ENCODE measurements at places on chromosomes 1 and 21.

GRCh38 chr1:196372896-196373536 lies 235.2 kb downstream of the KCNT2 start:
- peak; percentile 13 for DNase-seq

DNA sequence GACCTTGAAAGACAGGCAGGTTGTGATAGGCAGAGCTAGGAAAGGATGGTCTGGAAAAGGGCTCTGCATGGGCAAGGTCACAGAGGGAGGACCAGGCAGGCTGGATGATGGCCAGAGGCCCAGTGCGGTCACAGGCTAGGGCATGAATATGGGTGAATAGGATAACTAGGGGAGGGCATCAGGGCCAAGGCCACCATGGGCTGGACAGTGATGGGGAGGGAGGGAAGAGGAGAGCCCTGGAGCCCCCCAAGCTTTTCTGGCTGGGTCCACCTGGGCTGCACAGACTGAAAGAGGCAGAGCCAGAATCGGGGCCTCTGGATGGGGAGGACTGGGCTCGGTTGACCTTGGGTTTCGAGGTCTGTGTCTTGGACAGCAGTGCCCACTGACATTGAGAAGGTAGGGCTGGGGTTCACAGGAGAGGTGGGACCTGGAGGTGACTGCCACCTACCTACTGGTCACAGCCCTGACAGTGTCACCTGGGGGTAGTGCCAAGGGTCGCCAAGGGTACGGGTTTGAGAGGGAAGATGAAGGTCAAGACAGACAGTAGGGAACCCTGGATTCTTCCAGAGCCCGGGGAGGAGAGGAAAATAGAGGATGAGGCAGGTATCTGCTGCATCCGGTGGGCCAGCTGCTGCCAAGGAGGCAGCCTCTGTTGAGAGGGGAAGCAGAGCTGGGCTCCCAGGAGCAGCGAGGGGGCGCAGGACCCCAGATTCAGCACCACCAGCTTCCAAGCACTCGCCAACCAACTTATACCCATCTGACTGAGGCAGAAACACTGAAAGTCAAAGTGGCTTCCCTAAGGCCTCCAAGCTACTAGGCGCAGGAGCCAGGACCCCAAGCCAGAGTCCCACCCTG lies 6.1 kb upstream of the NPHP4 start:
- no peak for DNase-seq

DNA sequence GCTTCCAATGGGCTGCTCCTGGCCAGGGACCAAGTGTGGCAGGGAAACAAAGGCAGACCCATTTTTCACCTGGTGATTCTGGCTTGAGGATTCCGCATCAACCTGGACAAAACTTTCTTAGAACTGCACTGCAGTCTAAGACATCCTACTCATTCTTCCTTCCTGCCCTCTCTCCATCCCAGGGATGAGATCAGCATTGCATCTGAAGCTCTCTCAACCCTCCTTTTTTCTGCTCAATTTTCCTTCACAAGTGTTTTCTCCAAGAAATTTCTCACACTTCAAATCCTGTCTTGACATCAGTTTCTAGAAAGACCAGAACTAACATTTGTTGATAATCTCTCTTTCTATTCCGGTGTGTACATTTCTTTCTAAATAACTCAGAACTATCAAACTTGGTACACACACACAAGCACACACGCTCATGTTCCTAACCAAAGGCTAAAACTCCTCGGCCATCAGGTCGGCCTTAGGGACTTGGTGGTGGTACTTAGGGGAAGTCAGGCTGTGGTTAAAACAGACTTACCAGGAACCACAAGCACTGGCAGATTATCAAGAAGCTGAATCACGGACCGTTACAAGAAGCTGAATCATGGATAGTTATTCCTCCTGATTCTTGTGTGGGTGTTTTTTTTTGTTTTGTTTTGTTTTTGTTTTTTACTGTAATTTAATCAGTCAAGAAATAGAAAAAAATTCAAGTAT lies 21.0 kb upstream of the CXADR start:
- DNase-seq, result no peak

DNA sequence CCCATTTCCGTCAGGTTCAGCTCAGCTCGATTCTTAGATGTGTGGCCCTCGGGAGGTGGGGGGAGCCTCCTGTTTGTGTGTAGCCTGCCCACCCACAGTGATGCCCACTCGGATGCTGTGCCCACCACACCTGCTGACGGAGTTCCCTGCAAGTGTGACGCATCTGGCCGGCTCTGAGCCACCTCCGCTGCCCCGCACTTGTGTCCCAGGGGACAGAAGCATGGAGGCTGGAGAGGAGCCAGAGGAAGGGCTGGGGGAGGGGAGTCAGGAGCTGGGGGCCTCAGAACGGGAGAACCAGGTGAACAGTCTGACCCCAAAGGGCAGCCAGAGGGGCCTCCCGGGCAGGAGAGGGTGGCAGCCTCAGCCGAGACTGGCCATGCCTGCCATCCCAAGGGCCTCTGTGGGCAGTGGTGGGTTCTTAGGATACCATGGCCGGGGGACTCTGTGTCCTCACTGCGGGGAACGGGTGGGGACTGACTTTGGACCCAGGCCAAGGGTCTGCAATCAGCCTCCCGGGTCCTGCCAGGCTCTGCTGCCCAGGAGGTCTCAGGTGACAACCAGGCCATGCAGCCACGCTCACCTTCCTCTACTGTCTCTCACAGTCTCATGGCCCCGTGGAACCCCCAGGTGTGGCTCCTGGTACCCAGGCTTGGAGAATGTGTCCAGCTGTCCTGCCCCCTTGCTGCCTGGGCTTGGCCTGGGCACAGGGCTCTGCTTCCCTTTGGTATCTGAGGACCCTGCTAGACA lies 267.2 kb upstream of the VAMP3 start:
- DNase-seq, result no peak

DNA sequence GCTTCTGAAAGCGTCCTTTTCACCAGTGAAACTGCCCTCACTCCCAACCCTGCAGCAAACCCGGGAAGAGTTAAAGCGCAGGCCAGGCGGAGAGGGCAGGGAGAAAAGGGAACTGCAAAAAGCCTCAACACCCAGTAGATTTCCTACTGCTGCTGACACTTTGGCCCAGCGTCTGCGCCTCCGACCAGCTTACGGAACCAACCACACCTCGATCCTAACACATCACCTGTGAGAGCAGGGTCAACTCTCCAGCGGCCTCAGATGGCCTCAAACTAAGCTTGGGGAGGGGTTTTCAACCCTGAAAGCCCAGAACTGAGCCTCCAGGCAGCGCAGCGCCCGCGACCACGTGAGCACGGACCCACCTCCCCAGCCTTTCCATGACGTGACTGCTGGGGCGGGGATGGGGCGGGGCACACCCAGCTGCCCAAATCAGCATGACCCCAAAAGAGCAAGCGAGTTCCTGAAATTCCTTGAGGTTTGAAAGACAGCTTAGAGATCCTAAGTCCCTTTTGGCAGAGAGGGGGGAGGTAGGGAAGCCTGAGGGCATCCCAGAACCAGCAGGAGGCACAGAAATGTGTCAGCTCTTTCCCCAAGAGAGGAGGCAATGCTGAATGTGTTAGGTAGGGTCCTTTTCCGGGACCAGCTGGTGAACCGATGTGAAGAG lies 59.1 kb downstream of the ITPKB start:
- DNase-seq, result peak; percentile 81

- DNase-seq, result no peak
Measured at GRCh38 chr1:151175863-151176262, at the start of gene TMOD4. Gene TMOD4, minus strand, starts transcription at chr1:151175981. Its CDS starts 1,106 bp downstream, at chr1:151174875.

DNA sequence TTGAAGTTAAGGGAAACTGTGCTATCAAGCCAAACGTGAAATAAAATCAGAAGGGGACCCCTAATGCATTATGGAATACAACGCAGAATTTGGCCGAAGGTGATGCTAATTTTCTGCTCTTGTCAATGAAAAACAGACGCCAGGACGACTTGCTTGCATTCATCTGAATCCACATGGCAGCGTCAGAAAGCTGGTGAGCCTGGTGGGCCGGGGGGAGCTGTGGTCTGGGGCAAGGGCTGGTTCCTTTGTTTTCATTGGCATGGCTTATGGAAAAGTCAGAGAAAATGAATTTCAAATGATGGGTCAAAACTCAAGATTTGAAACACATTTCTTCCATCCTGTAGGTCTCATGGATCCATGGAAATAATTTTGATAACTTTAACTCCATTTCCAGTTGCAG lies 86.4 kb upstream of the RUNX1 start:
- DNase-seq, result no peak

DNA sequence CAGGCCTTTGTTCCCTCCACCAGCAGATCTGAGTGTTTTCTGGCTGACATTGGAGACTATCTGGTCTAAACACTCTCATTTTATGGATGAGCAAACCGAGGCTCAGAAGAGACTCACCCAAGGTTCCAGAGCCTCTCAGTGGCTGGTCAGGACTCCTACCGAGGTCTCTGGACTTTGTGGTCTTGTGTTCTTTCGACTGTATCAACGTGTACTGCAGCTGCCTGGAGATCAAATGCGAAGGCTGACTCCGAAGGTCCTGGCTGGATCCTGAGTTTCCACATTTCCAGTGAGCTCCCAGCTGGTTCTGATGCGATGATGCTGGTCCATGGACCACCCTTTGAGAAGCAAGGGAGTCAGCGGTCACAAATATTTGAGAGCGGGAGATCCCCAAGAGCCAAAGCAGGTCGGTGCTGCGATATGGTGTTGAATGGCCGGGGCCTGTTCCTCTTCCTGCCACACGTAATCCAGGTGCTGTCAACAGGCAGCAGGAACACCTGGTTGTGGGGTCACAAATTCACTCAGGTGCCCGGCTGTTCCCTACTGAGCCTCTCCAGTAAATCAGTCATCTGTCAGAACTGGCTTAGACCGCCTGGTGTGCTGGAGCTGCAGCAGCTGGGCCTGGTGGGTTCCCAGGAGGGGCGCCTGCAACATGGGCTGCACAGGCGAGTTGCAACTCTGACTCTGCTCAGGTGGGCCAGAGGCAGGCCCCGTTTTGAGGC lies 94.8 kb upstream of the USP24 start:
- no peak for DNase-seq

- no peak for DNase-seq
Measured at GRCh38 chr1:3822421-3822820, 26.1 kb upstream of the LRRC47 start.

DNA sequence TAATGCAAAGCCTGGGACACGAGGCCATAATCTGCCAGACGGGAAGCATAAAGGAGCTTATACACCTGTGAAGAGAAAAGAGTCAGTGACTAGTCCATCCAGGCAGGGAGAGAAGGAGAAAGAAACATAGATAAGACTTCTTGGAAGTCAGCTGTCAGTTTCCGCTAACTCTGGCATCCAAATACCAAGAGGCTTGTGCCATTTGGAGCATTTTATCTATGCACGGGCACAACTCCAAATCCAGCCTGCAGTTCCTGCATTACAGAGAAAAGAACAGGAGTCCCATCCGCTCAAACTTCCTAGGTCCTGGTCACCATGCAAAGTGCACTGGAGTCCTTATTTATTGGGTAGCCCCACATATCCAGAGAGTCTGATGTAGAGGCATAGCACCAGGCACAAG lies 27.9 kb downstream of the SEC16B start:
- no peak for DNase-seq

GRCh38 chr1:7267493-7267892 lies 482.2 kb downstream of the CAMTA1 start:
- DNase-seq, result no peak

DNA sequence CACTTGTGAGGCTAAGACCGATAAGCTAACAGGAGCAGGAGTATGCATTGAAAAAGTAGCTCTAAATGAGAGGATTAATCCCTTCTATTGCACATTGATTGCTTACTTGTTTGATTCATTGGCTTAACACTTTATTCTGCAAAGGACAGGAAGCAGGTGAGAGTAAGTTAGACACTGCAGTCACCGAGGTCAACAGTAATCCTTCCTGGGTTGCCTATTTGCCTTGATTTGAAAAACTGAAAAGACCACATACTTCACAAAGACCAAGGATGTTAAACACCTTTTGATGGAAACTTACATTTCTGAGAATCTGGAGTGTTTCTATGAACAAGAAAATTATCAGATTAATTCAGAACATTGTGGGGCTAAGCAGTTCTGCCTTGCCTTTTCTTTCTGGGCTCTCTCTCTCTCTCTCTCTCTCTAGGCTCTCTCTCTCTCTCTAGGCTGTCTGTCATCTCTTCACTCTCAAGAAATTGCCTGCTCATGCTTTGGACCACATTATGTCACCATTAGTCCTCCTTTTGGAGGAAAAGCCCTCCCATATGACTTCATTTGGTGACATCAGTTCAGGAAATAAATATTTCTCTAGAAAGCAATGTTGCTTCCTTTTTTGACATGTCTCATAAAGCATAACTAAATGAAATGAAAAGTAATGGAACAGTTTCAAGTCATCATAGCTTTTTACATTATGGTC lies 103.8 kb downstream of the TNFSF18 start:
- DNase-seq, result no peak

GRCh38 chr1:9062021-9062471 lies 7.4 kb downstream of the SLC2A5 start:
- no peak for DNase-seq

GRCh38 chr1:84398175-84399155 lies at the start of gene DNASE2B:
Gene DNASE2B, plus strand, starts transcription at chr1:84398484. Its CDS starts 81 bp downstream, at chr1:84398565.
- no peak for DNase-seq

DNA sequence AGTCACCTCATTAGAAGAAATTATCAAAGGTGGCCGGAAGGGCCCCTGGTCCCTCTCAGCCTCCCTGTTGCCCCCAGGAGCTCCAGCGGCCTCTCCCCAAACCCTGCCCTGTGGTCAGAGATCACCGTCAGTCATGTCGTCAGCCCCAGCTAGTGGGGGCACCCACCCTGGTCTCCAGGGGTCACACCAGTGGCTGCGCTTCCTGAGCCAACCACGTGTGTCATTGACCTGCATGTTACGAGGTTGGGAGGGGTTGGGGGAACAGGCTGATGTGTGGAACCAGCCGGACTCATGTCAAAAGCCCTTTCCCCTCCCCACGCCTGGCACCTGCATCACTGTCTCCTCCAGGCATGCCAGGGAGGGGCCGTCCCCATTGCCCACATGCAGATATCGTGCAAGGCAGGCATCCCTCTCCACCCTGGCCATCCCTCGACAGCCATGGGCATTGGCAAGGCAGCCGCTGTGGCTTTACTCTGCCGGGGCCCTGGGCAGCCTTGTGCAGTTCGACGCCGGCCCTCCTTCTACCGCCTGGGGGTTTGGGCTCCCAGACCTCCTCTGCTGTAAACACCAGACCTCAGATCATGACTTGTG lies 128.7 kb downstream of the CRYAA start:
- no peak for DNase-seq

GRCh38 chr21:38293765-38294164 lies 37.0 kb downstream of the KCNJ15 start:
- no peak for DNase-seq

DNA sequence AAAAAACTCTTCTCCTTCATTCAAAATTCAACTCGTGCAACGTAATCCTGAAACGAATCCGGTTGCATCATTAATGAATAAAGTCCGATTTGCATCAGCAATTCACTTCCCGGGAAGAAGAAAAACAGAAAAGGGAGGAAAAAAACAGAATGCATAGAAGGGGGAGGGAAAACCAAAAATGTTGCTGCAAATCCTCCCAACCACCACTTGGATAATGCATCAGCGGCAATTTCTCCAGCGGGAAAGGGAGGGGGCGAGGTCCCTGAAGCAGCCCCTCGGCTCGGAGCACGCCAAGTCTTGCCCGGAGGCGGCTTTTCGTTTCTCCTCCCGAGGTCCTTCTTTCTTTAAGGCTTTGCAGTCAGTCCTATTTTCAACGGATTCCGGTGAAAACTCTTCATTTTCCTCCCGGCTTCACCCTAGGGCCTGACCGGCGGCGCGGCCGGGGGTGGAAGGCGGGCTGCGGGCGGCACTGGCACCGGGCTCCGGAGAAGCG lies 723 bp downstream of the CDC42BPA start:
- peak; percentile 25 for DNase-seq

Measured in GM10248 (cell line).